ENCODE measurements at places on chromosomes 2 and 18.
A peak's percentile ranks its signal among the peaks of the same experiment; 100 is the strongest.

GRCh38 chr2:3201281-3201680 lies 176.3 kb downstream of the EIPR1 start:
- DNase-seq = no peak

- peak; percentile 36 for DNase-seq
Observed at GRCh38 chr2:159903443-159904126, 105.6 kb upstream of the CD302 start.

GRCh38 chr18:38872342-38872741 lies 1306.7 kb upstream of the CELF4 start:
- no peak for DNase-seq

- peak; percentile 42 for DNase-seq
Observed at GRCh38 chr2:65404988-65405697, 27.3 kb downstream of the SPRED2 start.

- no peak for DNase-seq
Observed at GRCh38 chr2:58032016-58032763, 14.4 kb upstream of the VRK2 start.

DNA sequence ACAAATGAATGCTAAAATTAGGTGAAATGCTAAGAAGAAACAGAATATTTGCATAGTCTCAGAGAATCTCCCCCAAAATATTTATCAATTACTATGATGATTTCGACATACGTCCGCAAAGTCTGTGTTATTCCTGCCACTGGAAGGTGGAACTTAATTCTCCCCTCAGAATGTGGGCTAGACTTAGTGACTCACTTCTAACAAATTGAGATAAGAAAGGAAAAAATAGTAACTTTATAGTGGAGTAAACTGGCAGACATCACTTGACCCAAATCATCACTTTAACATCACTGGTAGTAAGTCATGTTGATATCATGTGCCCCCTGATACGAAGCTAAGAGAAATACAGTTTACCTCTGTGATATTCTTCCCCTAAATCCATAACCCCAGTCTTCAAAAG lies 23.5 kb downstream of the HADHB start:
- DNase-seq = no peak

- DNase-seq = peak; percentile 79
Observed at GRCh38 chr2:26745609-26746327, 18.3 kb upstream of the SLC35F6 start.

DNA sequence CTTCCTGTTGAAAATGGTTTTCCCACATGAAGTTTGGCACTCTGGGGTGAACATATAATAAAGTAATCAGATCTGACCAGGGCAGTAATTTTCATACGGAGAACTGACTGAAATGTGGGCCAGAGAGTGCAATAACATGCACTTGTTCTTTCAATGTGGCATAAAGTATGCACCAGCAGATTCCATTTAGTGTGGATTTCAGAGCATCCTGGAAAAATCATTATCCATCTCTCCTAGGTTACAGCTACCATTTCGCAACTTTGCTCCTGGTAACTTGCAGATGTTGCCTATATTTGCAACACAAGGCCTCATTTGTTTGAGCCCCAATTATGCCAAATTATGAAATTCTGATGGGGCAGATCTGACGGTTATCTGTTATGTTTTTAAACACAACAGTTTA lies 55.4 kb downstream of the COLEC12 start:
- DNase-seq = no peak

- peak; percentile 63 for DNase-seq
Observed at GRCh38 chr2:172106108-172106961, 3.6 kb upstream of the DLX2 start.

GRCh38 chr2:14492920-14493503 lies 139.5 kb upstream of the LRATD1 start:
- DNase-seq = no peak

- DNase-seq = no peak
Observed at GRCh38 chr2:10524341-10524740, 76.2 kb upstream of the ODC1 start.
